ENCODE measurements at places on chromosomes 6 and 20. TPM values are rescaled to one million over a fixed set of nuclear protein-coding genes. Genes with fewer than 3 reads are reported as not detected.

- H3K4me3 ChIP-seq, result no peak overlapping the region
- no peak for DNase-seq
- H3K27me3 ChIP-seq, result peaks cover 8% of the 10 kb centered on the region
- no peaks in the 10 kb centered on the region for H3K4me1 ChIP-seq
- no peak overlapping the region for H3K27ac ChIP-seq
Measured at GRCh38 chr6:21740376-21741124, 147.0 kb downstream of the SOX4 start.

DNA sequence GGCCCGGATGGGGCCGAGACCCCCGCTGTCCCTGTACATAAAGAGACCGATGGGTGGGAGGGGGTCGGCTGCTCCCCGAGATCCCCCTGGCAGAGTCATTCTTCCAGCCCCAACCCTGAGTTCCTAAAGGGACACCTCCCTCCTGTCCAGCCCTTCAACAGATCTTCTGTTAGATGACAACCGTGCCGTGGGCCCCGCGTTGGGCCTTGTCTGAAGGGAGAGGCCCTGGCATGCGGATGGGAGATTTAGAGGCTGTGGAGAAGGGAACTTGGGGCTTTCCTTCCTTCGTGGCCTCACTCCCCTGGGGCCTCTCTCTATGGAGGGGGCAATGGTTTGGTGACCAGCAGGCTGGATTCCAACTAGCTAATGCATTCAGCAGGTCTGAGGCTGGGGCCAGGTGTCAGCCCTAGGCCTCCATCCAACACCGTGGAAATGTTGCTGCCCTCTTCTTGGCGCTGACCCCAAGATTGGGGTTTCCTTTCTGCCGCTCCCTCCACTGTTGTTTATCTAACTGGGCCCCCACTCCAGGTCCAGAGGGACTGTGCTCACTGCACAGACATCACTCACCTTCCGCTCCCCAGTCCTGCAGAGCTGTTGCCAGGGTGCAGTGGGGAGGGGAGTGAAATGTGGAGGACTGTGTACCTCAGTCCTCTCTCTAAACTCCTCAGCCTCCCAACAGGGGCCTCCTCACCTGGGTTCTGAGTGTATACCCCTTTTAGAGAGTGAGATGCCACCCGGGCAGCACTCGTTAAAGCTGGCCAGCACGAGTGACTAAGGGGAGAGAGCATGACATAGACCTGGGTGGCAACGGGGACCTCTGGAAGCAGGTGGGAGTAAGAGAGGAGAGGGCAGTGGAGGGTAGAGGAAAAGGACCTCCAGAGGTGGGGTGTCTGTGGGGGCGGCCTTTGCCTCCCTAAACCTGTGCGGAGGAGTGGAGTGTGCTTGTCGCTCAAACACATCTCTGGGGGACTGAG lies 6.7 kb downstream of the TMEM151B start:
- H3K4me3 ChIP-seq, result peak overlapping the region; percentile 28
- no peaks in the 10 kb centered on the region for H3K4me1 ChIP-seq
- no peaks in the 10 kb centered on the region for H3K36me3 ChIP-seq
- H3K27ac ChIP-seq, result no peak overlapping the region

DNA sequence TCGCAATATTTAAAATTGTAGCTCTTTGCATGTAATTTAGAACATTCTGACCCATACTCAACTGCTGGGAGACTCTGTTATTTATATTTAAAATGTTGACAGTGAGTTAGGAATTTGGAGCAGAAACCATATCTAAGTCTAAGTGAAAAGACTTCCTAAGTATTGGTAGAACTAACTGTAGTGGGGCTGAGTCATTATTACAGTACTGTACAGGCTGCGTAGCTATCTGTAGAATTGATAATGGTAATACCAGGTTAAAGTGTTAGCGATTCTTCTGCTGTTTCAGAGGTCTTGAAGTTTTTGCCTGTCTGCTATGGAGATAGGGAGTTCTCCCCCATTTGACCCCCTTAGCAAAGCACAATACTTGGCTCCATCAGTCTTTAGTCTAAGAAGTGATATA lies 3.6 kb downstream of the TOP1 start:
- H3K4me3 ChIP-seq, result peak overlapping the region; percentile 99
- H3K36me3 ChIP-seq, result peaks cover 17% of the 10 kb centered on the region
- H3K4me1 ChIP-seq, result peaks cover 55% of the 10 kb centered on the region
- no peaks in the 10 kb centered on the region for H3K27me3 ChIP-seq

The GCNT2 gene
- polyA plus RNA-seq, result 8.9 TPM

GRCh38 chr6:63447134-63447533 lies 125.1 kb upstream of the LOC128125822 start:
- H3K4me3 ChIP-seq, result no peak overlapping the region
- H3K4me1 ChIP-seq, result no peaks in the 10 kb centered on the region
- DNase-seq, result no peak
- no peaks in the 10 kb centered on the region for H3K27me3 ChIP-seq
- no peak overlapping the region for H3K27ac ChIP-seq
- H3K36me3 ChIP-seq, result no peaks in the 10 kb centered on the region

DNA sequence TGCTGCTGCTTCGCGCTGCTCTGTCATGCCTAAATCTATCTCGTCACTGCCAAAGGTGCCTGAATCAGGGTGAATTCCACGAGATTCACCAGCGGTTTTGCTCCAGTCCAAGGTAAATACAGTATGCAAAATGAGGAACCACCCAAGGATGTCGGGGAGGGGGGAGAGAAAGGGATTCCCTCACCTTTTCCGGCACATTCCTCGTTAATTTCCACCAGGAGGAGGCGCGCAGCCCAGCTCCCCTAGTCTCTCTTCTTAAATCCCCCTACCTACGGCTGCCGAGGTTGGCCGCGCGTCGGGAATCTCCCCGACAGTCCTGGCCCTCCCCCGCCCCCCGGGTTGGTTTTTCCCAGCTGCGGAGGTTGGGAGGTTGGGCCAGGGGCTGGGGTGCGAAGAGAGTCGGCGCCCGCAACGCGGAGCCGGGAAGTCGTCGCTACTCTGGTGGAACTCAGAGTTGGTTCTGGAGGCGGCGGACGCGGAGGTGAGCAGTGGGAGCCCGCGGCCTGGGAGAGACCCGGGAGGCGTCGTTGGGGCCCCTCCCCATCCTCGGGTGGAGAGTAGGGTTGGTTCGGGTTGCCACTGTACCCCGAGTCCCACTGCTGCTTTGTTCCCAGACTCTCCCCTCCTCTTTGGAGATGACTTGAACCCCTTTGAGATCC lies at the start of gene TPBG:
TSS of gene TPBG (plus strand) at position 390 of the 659 bp plus-strand sequence. CDS start 1,145 bp downstream, outside the sequence.
- no peak for DNase-seq
- H3K36me3 ChIP-seq, result peaks cover 15% of the 10 kb centered on the region
- H3K4me3 ChIP-seq, result peak within 1 kb of the TSS; percentile 79
- peaks cover 56% of the 10 kb centered on the region for H3K27me3 ChIP-seq
- H3K27ac ChIP-seq, result no peak within 1 kb of the TSS

DNA sequence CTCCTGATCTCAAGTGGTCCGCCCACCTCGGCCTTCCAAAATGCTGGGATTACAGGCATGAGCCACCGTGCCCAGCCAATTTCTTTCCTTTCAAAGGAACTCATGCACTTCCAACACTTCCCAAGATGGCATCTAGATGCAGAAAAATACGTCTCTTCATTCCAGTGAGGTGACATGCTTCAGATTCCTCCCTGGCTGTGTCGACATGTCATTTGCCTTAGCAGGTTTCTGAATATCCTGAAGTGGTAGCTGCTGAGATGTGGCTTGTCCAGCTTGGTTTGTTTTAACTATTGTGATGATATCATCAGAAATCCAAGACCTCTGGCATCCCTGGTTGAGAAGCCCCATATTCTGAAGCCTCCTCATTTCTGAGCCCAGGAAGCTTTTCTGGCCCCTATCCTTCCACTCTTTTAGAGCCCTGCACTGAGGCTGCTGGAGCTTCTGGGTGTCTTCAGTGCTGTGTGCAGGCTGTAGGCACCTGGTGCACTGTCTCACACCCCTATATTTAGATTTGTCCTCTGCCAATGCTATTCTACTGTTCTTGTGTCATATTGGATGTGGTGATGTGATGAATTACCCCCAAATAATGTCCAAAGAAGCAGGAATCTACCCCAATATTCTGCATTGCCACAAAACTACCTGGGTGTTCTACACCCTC lies 73.3 kb upstream of the E2F3 start:
- peaks cover 4% of the 10 kb centered on the region for H3K4me1 ChIP-seq
- H3K27ac ChIP-seq, result peak overlapping the region; percentile 30
- H3K27me3 ChIP-seq, result peaks cover 4% of the 10 kb centered on the region
- H3K4me3 ChIP-seq, result no peak overlapping the region
- no peaks in the 10 kb centered on the region for H3K36me3 ChIP-seq

The ABHD16B gene
- 1.1 TPM for polyA plus RNA-seq

- DNase-seq, result no peak
- H3K4me3 ChIP-seq, result no peak overlapping the region
- no peaks in the 10 kb centered on the region for H3K36me3 ChIP-seq
- no peak overlapping the region for H3K27ac ChIP-seq
- H3K4me1 ChIP-seq, result no peaks in the 10 kb centered on the region
- no peaks in the 10 kb centered on the region for H3K27me3 ChIP-seq
Measured at GRCh38 chr20:8652396-8652795, 416.5 kb upstream of the PLCB4 start.

- no peak overlapping the region for H3K27ac ChIP-seq
- peaks cover 44% of the 10 kb centered on the region for H3K27me3 ChIP-seq
- peaks cover 16% of the 10 kb centered on the region for H3K4me1 ChIP-seq
Measured at GRCh38 chr6:96836631-96837080, 621 bp downstream of the GPR63 start.

- H3K36me3 ChIP-seq, result peaks cover 11% of the 10 kb centered on the region
- H3K27ac ChIP-seq, result no peak overlapping the region
- no peaks in the 10 kb centered on the region for H3K4me1 ChIP-seq
- H3K4me3 ChIP-seq, result no peak overlapping the region
Measured at GRCh38 chr6:110654096-110654820, 161.0 kb downstream of the CDK19 start.

DNA sequence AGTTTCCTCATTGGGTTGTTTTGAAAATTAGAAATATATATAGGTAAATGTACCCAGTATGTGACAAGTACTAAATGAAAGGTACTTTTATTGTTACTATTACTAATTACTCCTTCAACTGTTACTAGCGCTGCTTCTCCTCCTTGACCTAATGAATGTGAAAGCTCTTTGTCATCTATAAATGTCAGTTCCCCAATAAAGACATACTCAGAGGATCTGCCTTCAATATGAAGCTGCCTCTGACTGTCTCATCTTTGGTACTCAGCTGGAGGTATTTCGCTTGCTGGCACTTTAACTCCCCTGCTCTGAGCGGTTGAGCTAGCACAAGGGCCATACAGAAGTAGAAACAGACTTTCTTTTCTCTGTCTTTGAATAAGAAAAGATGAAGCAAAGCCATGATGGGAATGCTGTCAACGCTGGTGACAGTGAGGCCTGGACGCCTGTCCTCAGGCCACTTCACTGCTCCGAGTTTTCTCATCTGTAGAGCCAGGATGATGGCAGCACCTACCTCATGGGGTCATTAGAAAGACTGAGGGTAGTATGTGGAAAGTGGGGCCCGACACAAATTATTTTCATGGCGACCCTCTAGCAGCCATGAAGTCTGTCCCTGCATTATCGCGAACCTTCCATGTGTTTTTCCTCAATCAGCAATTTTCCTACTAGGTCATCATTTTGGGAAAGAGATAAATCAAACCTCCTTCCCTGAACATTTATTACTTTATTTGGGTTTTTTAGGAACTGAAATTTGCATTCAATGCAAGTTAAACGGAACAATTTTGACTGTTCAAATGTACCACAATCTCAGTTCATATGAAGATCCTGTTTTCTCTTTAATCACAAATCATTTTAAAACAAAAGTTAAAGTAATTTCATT lies 55.9 kb upstream of the SNX9 start:
- H3K4me3 ChIP-seq, result peak overlapping the region; percentile 63
- DNase-seq, result no peak
- peaks cover 68% of the 10 kb centered on the region for H3K4me1 ChIP-seq
- H3K27me3 ChIP-seq, result no peaks in the 10 kb centered on the region
- no peaks in the 10 kb centered on the region for H3K36me3 ChIP-seq

GRCh38 chr20:5133998-5134397 lies 7.2 kb downstream of the CDS2 start:
- no peaks in the 10 kb centered on the region for H3K36me3 ChIP-seq
- H3K4me1 ChIP-seq, result peaks cover 35% of the 10 kb centered on the region
- no peak for DNase-seq
- H3K27ac ChIP-seq, result no peak overlapping the region
- no peak overlapping the region for H3K4me3 ChIP-seq

- no peak for DNase-seq
- H3K4me1 ChIP-seq, result no peaks in the 10 kb centered on the region
- H3K27ac ChIP-seq, result no peak overlapping the region
- H3K4me3 ChIP-seq, result no peak overlapping the region
- H3K36me3 ChIP-seq, result no peaks in the 10 kb centered on the region
Measured at GRCh38 chr6:23647045-23647444, 479.0 kb upstream of the NRSN1 start.

DNA sequence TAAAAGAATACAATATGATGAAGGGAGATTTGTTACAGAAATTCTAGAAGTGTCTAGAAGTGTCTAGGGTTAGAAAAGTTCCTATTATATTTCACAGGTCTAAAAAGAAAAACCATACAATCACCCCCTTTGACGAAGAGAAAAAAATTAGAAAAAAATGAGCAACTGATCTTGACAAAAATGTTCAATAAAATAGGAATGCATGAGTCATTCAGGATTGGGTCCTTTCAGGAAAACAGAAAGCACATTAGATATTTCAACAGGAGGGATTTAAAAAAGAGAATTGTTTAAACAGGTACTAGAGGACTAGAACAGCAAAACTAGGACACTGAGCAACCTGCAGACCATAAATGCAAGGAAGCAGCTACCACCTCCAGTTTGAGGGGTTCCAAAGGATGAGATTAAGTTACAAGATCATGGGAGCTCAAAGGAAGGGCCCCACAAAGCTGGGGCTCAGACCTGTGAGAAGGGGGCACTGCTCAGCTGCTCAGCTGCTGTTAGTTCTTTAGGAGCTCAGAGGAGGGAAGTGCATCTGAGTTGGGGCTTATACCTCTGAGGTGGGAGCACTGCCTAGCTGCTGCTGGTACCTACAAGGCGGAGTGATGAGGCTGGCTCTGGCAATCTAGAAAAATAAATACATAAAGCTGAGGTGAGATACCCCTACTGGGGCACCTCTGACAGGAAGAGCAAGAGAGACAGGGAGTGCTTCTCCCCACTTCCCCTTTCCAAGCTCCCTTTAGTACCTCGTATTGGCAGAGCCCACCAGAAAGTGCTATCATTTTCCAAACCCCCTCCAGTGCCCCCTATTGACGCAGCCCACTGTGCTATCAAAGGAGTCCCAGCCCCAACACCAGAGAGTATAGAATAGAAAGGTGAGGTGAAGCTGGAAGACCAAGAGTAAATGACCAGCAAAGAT lies 27.1 kb upstream of the BEND6 start:
- H3K36me3 ChIP-seq, result no peaks in the 10 kb centered on the region
- no peaks in the 10 kb centered on the region for H3K4me1 ChIP-seq
- no peak overlapping the region for H3K27ac ChIP-seq
- H3K4me3 ChIP-seq, result no peak overlapping the region
- no peak for DNase-seq

The EYA2 gene
- not detected for polyA plus RNA-seq

- DNase-seq, result no peak
- no peaks in the 10 kb centered on the region for H3K27me3 ChIP-seq
- no peak overlapping the region for H3K4me3 ChIP-seq
- H3K36me3 ChIP-seq, result no peaks in the 10 kb centered on the region
- no peak overlapping the region for H3K27ac ChIP-seq
Measured at GRCh38 chr6:98525860-98526259, 308.5 kb upstream of the POU3F2 start.
